ENCODE measurements at places on chromosomes 2 and 18.

DNA sequence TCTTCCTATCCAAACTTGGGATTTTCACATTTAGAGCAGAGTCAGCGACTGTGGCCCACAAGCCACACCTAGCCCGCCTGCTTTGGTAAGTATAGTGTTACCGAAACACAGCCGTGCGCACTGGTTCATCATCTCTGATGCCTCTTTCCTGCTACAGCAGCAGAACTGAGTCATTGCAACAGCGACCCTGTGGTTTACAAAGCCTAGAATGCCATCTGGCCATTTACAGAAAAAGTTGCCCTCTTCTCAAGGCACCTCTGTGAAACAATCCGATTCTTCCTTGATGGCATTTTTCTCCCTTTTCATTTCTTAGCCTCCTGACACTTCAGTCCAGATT lies 10.7 kb upstream of the IAH1 start:
- H3K4me1 ChIP-seq, result no peaks in the 10 kb centered on the region
- no peak overlapping the region for H3K27ac ChIP-seq
- no peak for DNase-seq
- H3K4me3 ChIP-seq, result no peak overlapping the region
- no peaks in the 10 kb centered on the region for H3K27me3 ChIP-seq

DNA sequence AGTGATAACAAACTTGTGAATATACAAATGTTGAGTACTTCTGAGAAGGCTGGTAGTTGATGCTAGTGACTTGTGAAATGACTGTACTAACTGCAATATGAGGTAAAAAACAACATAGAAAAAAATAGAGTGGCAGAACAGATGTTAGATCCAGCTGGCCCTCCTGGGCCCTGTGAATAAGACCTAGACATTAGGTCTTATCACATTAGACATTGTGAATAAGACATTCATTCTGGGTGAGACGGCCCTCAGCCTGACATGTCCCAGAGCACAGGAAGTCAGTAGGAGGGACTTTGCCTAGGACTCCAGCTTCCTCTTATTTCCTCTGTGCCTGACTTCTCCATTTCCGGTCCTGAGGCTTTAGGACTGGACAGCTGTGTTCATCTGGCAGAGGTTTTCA lies 22.9 kb downstream of the DOK1 start:
- no peak for DNase-seq
- H3K36me3 ChIP-seq, result no peaks in the 10 kb centered on the region
- H3K27ac ChIP-seq, result no peak overlapping the region
- no peaks in the 10 kb centered on the region for H3K4me1 ChIP-seq

- H3K27me3 ChIP-seq, result no peaks in the 10 kb centered on the region
- no peaks in the 10 kb centered on the region for H3K4me1 ChIP-seq
- DNase-seq, result no peak
- no peaks in the 10 kb centered on the region for H3K36me3 ChIP-seq
- H3K4me3 ChIP-seq, result no peak overlapping the region
These were observed 103.0 kb downstream of the AFF3 start for GRCh38 chr2:100039291-100039980.

- H3K4me3 ChIP-seq, result no peak overlapping the region
- no peaks in the 10 kb centered on the region for H3K36me3 ChIP-seq
- no peak overlapping the region for H3K27ac ChIP-seq
- no peaks in the 10 kb centered on the region for H3K4me1 ChIP-seq
These were observed 799 bp downstream of the CYTIP start for GRCh38 chr2:157443090-157443489.

GRCh38 chr2:74560591-74560990 lies 6.1 kb downstream of the DOK1 start:
- no peaks in the 10 kb centered on the region for H3K4me1 ChIP-seq
- no peak for DNase-seq
- no peak overlapping the region for H3K4me3 ChIP-seq
- no peak overlapping the region for H3K27ac ChIP-seq

DNA sequence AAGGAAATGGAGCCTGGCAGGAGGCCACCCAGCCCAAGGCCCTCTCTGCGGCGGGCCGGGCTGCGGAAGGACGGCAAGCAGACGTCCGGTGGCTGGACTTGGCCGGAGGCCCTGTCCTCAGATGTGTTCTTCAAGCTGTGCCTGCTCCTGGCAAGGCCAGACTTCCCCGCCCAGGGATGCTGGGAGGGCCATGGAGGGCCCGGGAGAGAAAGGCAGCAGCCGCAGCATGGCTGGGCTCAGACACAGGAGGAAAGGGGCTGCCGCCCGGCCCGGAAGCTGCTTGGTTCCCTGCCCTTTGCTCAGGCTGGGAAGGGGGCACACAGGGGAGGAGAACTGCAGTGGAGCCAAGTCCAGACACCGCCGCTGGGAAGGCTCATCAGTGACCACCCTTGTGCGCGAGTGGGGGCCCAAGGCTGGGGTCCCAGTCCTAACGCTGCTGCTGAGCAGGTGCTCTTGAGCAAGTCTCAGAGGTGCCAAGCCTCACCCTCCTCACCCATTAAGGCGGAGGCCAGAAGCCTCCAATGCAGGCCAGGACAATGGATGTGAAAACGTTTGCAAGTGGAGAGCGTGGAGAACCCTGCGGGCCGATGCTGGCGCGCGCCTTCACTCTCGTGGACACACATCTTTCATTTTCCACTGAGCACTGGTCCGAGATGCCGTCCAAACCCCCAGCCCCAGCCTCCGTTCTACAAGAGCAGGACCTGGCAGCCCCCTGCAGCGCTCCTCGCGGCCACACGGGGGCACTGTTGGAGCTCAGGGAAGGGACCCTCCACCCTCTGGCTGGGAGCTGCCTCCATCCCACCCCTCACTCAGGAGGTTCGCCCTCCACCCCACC lies 7.9 kb downstream of the CROCC2 start:
- peaks cover 12% of the 10 kb centered on the region for H3K4me1 ChIP-seq
- H3K27me3 ChIP-seq, result no peaks in the 10 kb centered on the region
- no peaks in the 10 kb centered on the region for H3K36me3 ChIP-seq

- DNase-seq, result no peak
- no peaks in the 10 kb centered on the region for H3K36me3 ChIP-seq
- H3K27me3 ChIP-seq, result no peaks in the 10 kb centered on the region
- no peak overlapping the region for H3K27ac ChIP-seq
- no peaks in the 10 kb centered on the region for H3K4me1 ChIP-seq
- no peak overlapping the region for H3K4me3 ChIP-seq
These were observed 7.5 kb downstream of the MYO1B start for GRCh38 chr2:191252699-191253098.

DNA sequence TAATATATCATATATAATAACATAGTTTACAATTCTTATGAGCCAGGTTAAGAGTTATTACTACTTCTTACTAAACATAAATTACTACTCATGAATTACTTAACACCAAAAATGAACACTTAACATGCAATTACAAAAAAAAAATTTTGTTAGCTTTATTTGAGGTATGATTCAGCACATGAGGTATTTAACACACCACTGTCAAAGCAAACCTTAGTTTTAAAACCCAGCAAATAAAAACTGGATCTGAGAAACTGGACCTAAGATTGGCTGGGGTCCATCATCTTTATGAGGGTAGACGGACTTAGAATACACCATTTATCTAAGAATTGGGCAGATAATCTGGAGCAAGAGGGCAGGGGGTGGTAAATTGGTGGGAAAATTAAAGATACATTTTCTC lies 81.8 kb upstream of the CREB1 start:
- DNase-seq, result no peak
- H3K4me1 ChIP-seq, result no peaks in the 10 kb centered on the region
- no peaks in the 10 kb centered on the region for H3K27me3 ChIP-seq
- no peaks in the 10 kb centered on the region for H3K36me3 ChIP-seq
- H3K27ac ChIP-seq, result no peak overlapping the region
- H3K4me3 ChIP-seq, result no peak overlapping the region

DNA sequence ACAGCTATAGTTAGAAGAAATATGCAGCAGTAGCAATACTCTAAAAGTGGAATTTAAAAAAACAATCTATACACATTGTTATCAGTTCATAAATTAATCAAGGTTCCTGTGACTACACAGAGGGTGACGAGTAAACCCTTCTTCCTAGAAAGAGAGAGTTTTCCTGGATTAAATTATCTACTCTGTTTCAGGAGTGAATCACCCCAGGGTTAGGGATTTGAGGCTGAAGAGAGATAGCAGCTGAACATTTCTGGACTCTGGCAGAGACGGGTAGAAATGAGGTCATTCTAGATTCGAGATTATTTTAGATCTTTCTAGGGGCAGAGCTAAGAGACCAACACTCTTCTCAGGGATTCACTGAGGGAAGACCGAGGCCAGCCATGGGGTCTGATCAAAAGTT lies 38.8 kb upstream of the PMAIP1 start:
- no peaks in the 10 kb centered on the region for H3K36me3 ChIP-seq
- DNase-seq, result no peak
- H3K27me3 ChIP-seq, result no peaks in the 10 kb centered on the region
- H3K4me1 ChIP-seq, result no peaks in the 10 kb centered on the region
- no peak overlapping the region for H3K4me3 ChIP-seq

DNA sequence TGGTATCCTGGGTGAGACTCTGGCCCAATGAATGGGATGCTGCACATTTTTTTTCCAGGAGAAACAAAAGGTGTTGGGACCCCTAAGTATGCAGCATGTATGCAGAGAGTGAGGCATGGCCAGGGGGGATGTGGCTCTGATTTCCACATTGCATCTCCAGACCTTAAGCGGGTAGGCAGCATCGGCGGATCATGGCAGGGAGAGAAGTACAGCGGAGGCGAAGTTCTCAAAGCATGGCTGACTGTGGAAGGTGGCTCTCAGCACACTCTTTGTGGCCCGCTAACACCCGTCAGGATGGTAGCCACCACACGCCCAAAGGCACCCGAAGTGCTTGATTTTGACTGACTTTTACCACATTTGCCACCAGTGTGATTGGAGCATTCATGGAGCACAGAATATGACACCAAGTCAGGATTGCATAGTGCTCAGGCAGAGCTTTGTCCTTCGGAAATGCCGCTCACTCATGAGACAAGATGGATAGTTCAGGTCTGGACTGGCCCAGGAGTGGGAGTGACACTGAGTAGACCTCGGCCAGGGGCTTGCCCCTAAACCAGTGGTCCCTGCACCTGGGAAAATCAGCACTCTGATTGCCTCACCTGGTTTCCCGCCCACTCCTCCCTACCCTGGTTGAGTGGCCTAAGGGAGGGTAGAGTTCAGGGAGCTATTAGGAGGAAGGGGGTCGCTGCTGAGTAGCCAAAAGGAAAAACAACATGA lies 14.2 kb downstream of the INPP4A start:
- H3K4me1 ChIP-seq, result no peaks in the 10 kb centered on the region
- no peak overlapping the region for H3K4me3 ChIP-seq
- no peaks in the 10 kb centered on the region for H3K27me3 ChIP-seq
- no peaks in the 10 kb centered on the region for H3K36me3 ChIP-seq
- DNase-seq, result no peak

- DNase-seq, result no peak
- H3K36me3 ChIP-seq, result no peaks in the 10 kb centered on the region
- H3K27me3 ChIP-seq, result no peaks in the 10 kb centered on the region
- no peak overlapping the region for H3K4me3 ChIP-seq
These were observed 164.0 kb upstream of the REG3G start for GRCh38 chr2:78861546-78861945.

DNA sequence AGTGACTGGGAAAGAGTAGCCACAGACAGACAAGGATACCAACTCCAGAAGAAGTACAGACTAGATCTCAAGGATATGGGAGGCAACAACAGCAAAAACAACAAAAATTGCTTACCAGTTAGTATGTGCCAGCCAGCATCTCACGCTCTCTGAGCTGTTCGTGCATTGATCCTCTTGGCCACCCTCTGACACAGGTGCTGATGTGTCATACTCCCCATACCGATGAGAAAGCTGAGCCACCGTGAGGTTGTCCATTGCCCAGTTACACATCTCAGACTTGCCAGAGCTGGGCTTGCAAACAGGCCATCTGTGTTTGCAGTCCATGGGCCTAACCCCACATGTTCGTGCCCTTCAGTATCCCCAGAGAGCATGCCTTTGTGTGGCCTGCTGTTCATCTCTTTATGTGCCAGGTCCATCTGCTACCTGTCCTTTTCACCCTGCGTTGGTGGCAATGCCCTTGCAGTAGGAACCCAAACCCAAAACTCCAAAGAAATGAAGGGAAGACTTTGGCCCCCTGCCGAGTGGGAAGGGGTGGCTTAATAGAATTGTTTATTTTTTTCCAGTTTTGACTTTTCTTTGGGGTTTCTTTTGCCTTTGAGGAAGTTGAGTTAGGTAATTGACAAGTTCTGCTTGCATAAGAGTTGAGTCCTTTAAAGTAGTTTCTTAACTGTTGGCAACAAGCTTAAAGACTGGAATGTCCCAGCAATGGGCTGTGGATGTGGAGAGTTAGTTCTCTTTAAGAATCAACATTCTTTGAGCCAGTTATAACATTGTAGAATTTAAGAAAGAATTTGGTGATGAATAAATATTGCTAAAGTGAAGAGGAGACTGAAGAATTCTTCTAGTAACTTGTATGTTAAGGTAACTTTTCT lies 46.7 kb downstream of the LYPD6B start:
- H3K4me3 ChIP-seq, result no peak overlapping the region
- no peaks in the 10 kb centered on the region for H3K27me3 ChIP-seq
- no peak overlapping the region for H3K27ac ChIP-seq
- DNase-seq, result no peak
- H3K4me1 ChIP-seq, result no peaks in the 10 kb centered on the region

DNA sequence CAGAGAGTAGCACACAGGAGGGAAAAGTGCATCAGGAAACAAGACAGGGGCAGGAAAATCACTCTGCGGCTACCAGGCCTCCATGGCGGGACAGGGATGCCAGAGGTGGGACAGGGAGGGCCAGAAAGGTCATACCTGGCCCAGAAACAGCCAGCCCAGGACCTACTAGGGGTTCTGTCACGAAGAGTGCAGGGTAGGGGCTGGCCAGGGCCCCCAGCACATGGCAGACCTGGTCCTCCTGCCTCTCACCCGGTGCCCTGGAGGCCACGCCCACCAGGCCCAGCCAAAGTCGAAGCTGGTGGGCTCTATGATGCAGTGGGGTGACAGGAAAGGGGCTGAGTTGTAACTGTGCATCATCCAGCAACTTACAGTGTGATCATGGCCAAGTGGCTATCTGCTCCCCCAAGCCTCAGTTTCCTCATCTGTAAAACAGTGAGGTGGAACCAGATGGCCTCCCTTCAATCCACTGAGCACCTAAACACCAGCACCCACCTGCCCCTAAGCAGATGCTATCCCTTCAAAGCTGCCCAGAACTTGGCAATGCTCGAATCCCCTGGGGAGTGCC lies 10.6 kb downstream of the CYP26B1 start:
- no peak for DNase-seq
- H3K4me1 ChIP-seq, result no peaks in the 10 kb centered on the region
- no peaks in the 10 kb centered on the region for H3K36me3 ChIP-seq
- no peak overlapping the region for H3K27ac ChIP-seq
- H3K27me3 ChIP-seq, result no peaks in the 10 kb centered on the region

DNA sequence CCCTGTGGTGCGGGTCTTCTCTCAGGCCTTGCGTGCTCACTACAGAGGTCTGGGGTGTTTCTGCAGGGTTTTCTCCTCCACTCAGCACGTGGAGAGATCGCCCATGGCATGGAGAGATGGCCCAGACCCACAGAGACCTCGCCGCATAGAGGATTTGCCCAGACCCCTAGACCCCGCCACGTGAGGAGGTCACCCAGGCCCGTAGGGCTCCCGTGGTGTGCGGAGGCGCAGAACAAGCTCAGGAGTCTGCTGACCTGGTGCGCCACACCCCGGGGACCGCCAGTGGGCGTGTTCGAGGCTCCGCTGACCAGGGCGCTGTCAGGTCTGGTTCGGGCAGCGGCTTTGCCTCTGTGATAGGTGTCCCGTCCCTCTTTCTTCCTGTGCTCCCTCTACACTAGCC lies 64.5 kb downstream of the ADI1 start:
- no peaks in the 10 kb centered on the region for H3K4me1 ChIP-seq
- H3K27me3 ChIP-seq, result no peaks in the 10 kb centered on the region
- H3K27ac ChIP-seq, result no peak overlapping the region
- H3K36me3 ChIP-seq, result no peaks in the 10 kb centered on the region
- no peak for DNase-seq
- H3K4me3 ChIP-seq, result no peak overlapping the region

GRCh38 chr2:200812122-200813022 lies 662 bp downstream of the BZW1 start:
- peak; percentile 61 for DNase-seq
- H3K4me3 ChIP-seq, result peak overlapping the region; percentile 84
- peak overlapping the region; percentile 99 for H3K27ac ChIP-seq
- H3K4me1 ChIP-seq, result no peaks in the 10 kb centered on the region
- no peaks in the 10 kb centered on the region for H3K36me3 ChIP-seq
- H3K27me3 ChIP-seq, result no peaks in the 10 kb centered on the region
